ENCODE measurements at places on chromosomes 11 and 22.

DNA sequence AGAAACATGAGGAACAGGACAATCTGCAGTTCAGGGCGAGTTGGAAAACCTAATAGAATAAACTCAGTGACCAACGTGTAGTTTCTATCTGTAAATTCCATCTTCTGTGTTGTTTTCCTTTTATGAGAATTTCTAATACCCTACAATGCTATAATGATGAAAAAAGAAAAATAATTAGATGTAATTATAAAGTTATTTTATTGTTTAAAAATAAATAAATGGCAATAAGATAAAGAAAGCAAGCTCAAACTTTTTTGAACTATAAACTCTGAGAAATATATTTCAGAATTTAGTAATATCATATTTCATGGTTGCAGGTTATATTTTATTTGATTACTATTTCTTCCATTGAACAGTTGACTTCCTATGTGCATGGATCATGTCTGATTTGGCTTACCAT is at the start of gene OR5I1:
Gene OR5I1, minus strand, starts transcription at position 101 of the 400 bp plus-strand sequence. Its CDS starts 0 bp downstream, at position 101.
- no peak for DNase-seq

DNA sequence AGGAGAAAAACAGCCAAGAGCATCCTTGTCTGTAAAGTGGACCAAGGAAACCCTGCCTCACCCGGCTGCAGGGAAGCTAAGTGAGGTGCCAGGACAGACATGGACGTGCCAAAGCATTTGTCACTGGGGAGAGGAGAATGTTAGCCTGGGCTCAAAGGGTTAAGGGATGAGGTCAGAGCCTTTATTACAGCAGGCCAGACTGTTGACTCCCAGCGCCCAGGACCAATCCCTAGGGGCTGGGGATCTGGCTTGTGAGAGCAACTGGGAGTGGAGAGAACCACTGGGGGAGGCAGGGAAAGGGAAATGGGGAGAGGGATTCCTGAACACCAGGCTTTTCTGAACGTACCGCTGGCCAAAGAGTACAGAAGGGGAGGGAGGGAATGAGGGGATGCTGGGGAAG is 2.6 kb downstream of the CHRM1 start:
- no peak for DNase-seq

DNA sequence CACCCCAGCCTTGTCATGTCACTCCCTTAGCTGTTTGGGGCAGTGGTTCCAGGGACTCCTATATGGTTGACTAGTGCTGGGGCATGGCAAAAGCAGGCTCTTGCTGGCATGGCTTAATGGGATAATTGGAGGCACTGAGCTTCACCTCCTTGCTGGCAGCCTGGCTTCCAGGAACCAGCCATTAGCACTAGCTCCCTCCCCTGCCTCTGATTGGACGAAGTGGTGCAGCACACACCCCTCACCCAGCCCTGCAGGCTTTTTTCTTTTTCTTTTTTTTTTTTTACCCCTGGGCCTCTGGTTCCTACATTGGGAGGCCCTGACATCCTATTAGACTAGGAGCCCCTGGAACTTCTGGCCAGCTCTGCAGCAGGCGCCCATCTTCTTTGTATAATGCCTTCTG is 18.6 kb downstream of the PHLDB1 start:
- no peak for DNase-seq

DNA sequence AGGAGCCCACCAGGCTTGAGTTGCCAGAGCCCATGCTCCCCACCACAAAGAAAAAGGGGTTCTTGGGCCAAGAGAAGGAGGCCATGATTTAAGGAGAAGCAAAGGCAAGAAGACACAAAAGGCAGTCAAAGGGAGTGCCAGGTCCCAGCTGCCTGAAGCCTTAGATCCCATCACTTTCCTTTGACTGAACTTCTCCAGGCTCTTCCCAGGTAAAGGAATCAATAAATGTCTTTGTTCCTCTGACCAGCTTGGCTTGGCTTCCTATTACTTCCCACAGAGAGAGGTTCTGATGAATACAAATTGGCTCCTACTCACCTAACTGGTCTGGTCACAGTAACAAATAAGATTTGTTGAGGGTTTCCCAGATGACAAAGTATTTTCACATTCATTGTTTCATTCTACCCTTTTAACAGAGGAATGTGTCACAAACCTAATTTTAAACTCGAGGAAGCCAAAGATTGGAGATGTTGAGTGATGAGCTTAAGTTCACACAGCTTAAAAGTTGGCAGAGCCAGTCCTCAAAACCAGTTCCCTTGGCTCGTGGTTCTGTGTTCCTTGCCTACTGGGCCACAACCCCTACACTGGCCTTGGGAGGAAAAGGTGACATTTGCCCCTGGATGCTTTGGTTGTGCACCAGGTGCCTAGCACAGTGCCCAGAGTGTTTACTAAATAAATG is 96.4 kb upstream of the SESN3 start:
- DNase-seq = no peak

DNA sequence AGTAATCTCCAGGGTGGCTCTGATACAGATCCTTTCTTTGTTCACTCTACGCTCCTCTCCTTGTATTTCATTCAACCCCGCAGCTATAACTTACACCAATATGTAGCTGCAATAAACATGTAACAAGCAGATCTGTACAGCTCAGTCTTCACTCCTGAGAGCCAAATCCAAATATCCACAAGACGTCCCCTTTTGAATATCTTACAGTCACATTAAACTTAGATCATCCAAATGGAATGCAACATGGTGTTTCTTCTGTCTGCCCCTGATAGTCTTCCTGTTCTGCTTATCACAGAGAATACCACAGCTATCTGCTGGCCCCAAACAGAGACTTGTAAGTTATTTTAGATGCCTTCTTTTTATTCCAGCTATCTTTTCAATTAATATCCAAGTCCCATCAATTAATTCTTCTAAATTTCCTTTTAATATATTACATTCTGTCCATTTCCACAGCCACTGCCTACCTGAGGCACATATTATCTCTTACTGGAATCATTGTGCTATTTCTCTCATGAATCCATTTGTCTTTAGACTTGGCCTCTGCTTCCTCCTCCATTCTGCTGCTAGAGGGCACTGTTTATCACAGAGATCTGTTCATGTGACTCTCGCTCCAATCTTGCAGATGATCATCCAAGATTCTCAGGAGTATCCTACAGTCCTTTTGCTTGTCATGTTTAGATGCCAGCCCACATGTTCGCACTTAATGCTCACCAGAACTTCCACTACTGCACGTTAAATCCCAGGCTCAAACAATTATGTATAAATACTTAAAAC is 908.6 kb downstream of the NTM start:
- DNase-seq = no peak

- no peak for DNase-seq
Measured at GRCh38 chr11:65502555-65503367, 3.9 kb downstream of the MALAT1 start.
